ENCODE measurements at places on chromosomes 5 and 9. TPM values are rescaled to one million over a fixed set of nuclear protein-coding genes. Genes with fewer than 3 reads are reported as not detected.

PSMD5 gene
- total RNA-seq = 57.8 TPM

MYMK gene
- not detected for total RNA-seq

SERF1A gene
- total RNA-seq = 35.2 TPM

TMC1 gene
- total RNA-seq = 0.96 TPM

PROB1 gene
- 2.4 TPM for total RNA-seq

SREK1 gene
- total RNA-seq = 131 TPM

PLAC8L1 gene
- total RNA-seq = not detected

SPRY4 gene
- total RNA-seq = 3.1 TPM

CDKN2B gene
- total RNA-seq = 38.5 TPM

ECSCR gene
- not detected for total RNA-seq

PCSK1 gene
- total RNA-seq = 0.96 TPM

GARIN3 gene
- not detected for total RNA-seq

NME5 gene
- total RNA-seq = not detected

C9orf153 gene
- 0.72 TPM for total RNA-seq

RLN1 gene
- 1.2 TPM for total RNA-seq

ATP10B gene
- 2.2 TPM for total RNA-seq

RNF224 gene
- not detected for total RNA-seq

IL5 gene
- 7.7 TPM for total RNA-seq

PCDHGA2 gene
- 4.6 TPM for total RNA-seq

GCNT4 gene
- total RNA-seq = 15.2 TPM

PCDHB13 gene
- 1.7 TPM for total RNA-seq

XPA gene
- total RNA-seq = 49.8 TPM

OLFML2A gene
- 9.6 TPM for total RNA-seq

PIP5K1B gene
- 14.9 TPM for total RNA-seq

RBM18 gene
- total RNA-seq = 28.6 TPM

SYNPO gene
- 22.6 TPM for total RNA-seq

REEP2 gene
- total RNA-seq = 1.4 TPM

EIF4EBP3 gene
- not detected for total RNA-seq

IFNA13 gene
- 8.2 TPM for total RNA-seq

CDKN2B-AS1 gene
- total RNA-seq = 19.5 TPM

GDNF gene
- total RNA-seq = 1.9 TPM

LEAP2 gene
- 5.3 TPM for total RNA-seq

DBH gene
- total RNA-seq = 0.72 TPM

HAND1 gene
- total RNA-seq = 2.6 TPM

LCN15 gene
- total RNA-seq = 2.2 TPM

TAF11L10 gene
- 16.4 TPM for total RNA-seq

GFI1B gene
- total RNA-seq = 0.48 TPM

All from umbilical cord (tissue), 2 donors.